ENCODE measurements at places on chromosomes 7 and 10.

DNA sequence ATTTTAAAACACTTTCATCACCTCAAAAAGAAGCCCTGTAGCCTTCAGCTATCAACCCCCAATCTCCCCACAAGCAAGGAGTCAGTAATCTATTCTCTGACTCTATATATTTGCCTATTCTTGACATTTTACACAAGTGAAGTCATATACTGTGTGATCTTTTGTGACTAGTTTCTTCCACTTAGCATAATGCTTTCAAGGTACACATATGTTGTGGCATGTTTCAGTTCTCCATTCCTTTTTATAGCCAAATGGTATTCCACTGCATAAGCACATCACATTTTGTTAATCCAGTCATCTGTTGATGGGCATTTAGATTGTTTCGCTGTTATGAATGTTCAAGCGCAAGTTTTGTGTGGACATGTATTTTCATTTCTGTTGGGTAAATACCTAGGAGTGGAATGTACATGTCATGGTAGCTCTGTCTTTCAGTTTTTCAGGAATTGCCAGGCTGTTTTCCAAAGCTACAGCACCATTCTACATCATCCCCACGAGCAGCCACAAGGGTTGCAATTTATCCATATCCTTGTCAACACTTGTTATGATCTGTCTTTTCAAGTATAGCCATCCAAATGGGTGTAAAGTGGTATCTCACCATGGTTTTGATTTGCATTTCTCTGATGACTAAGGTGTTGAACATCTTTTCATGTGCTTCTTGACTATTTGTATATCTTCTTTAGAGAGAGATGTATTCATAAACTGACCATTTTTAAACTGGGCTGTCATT, 405.6 kb downstream of the KCNMA1 start:
- DNase-seq, result no peak

- no peak for DNase-seq
Measured at GRCh38 chr7:91462316-91462715, 198.1 kb downstream of the FZD1 start.

DNA sequence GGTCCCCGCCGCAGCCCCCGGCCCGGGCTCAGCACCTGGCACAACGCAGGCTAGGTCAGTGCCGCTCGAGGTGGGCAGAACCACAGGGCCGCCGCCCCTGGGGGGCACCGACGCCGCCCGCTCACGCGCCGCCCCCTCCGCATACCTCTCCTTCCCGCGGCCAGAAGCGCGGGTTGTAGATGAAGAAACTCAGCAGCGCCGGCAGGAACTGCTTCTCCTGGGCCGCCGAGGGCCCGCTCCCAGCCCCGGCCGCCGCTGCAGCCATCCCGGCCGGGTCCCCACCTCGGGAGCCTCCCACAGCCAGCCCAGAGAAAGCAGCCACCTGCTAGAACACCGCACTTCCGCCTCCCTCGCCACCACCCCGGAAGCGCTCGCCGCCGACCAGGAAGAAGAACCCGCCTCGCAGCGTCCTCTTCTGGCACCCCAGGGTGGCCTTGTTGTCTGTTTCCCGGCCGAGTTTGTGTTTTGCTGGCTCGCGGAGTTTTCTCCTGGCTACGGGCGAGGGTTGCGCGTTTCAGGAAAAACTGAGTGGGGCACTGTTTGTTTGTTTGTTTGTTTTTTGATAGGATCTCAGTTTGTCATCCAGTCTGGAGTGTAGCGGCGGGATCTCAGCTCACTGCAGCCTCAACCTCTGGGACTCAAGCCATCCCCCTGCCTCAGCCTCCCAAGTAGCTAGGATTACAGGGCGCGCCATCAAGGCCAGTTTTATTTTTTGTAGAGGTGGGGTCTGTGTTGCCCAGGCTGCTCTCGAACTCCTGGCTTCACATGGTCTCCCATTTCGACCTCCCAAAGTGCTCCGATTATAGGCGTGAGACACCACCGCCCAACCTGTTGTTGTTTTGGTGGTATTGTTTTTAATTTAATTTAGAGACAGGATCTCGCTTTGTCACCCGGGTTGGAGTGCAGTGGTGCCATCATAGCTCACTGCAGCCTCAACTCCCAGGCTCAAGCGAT, 17.7 kb downstream of the OCM2 start:
- DNase-seq, result peak; percentile 66

GRCh38 chr7:101746314-101746713, 71.1 kb upstream of the CUX1 start:
- DNase-seq, result no peak

DNA sequence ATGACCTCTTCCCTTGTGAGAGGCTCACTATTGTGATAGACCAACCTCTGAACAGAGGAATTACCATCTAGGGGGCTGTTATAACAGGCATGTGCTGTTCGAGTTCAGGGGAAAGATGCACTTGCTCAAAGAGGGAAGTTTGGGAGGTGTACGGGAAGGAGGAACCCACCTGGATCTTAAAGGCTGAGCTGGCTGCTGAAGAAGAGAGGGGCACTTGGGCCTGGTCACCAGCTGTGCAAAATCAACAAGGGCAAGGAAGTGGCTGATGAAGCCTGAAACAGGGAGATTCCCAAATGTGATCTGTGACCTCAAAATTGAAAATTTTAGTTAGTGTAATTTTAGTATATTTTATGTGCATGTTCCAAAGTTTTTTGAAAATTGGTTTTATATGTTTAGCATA, 407.2 kb downstream of the AUTS2 start:
- DNase-seq, result no peak

DNA sequence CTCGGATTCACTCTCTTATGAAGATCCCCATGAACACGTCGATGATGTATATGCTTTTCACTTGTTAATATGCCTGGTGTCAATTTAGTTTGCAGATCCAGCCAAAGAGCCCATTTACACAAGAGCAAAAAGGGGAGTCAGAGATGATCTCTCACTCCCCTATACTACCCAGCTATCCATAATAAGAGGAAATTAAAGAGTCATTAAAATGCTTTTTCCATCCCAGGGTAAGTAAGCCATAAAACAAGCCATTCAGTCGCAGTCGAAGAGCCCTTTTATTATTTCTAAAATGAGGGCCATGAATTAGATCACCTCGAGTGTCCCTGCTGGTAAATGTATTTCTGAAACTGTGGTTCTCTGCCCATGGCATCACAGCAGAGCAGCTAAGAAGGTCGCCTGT, 41.2 kb downstream of the CHCHD3 start:
- DNase-seq, result no peak

DNA sequence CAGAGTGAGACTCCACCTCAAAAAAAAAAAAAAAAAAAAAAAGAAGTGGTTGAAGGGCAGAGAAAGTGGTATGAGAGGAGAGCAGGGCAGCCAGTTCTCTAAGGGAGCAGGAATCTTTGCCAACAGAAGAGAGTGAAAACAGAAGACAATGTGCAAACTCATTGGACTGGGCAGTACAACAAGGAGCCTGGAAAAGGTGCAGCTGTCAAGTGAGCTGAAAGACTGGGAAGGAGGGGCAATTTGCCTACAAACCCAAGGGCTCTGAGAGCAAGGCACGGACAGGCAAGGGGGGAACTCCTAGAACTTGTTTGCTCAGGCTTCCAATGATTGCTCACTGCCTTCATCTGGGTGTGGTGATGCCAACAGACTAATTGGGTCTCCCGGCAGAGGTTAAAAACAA, 9.5 kb downstream of the ACTR1A start:
- peak; percentile 29 for DNase-seq

DNA sequence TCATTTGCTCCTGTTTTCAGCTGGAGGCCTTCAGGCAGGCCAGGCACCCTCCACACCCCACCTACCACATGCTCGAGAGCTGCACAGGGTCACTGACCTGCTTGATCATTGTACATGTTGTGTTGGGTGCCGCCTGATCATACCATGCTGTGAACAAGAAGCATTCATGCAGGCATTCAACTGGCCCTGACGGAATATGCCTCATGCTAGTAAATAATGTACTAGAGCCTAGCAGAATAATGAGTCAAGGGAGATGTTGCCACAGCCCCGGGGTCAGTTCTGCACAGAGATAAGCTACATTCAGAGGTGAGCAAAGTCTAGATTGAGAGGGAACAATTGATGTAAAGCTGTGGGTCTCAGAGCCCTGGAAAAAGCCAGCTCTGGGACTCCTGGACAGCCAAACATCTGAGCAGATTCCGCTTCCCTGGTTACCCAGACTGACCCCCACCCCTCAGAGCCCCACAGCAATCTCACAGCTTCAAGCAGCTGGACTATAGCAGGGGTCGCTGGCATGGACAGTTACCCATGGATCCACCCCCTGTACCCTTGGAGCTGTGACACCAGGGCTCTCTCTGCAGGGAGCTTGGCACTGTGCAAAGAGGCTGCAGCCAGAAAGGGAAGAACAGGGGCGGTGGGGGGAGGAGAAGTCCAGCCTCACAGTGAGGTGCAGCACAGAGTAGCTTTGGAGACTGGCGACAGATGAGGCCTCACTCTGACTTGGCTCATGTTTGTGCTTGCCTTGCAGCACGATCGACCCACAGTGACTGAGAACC, 86.6 kb downstream of the FRMPD2 start:
- no peak for DNase-seq

DNA sequence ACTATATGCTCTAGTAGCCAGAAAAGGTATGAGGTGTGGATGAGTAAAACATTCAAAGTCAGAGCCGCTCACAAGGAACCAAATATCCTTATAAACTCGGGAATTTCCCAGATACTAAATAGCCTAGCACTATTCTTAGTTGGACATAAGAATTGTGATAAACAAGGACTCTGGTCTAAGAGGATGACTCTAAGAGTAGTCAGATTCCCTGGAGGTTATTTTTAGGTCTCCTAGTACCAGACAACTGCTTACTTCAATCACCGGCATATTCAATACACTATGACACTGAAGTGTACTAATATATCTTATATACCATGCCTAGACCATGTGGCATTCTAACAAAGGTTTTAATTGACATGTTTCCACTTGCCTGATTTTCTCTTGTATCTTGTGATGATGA, 56.5 kb downstream of the LMBR1 start:
- no peak for DNase-seq

GRCh38 chr7:141359740-141360415, 191.3 kb upstream of the AGK start:
- DNase-seq, result no peak

- peak; percentile 48 for DNase-seq
Measured at GRCh38 chr7:78279032-78279431, 480.5 kb downstream of the PHTF2 start.

DNA sequence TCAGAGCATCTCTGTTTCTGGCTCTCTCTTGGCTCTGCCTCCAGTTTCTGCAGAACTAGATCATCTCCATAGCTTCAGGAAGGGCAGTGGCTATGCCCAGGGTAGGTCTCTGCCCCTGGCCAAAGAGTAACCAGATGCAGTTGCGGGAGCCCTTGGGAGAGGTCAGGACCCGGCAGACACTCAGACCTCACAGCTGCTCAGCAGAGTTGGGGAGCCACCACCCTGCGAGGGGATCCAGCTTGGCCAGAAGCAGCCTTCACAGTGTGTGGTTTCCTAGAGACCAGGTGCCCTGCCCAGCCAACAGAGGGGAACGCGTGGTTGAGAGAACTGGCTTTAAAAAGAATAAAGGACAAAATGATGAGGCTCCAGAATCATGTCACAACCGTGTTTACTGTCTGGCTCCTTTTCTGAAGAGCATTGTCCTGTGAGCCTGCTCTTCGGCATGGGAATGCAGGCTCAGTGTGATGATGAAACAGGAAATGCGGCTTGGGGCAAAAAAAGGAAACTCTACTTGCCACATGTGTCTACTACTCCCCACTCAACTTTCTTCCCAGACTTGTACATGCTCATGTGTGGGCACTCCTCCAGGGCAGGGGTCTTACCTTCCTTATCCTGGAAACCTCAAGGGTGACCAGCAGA, 243.1 kb downstream of the INHBA start:
- no peak for DNase-seq

- no peak for DNase-seq
Measured at GRCh38 chr7:129257168-129257567, 32.3 kb downstream of the AHCYL2 start.
